Kidney epithelial cell (primary cell): ENCODE measurements at places on chromosomes 6 and 20. TPM values are rescaled to one million over a fixed set of nuclear protein-coding genes. Genes with fewer than 3 reads are reported as not detected.

DNA sequence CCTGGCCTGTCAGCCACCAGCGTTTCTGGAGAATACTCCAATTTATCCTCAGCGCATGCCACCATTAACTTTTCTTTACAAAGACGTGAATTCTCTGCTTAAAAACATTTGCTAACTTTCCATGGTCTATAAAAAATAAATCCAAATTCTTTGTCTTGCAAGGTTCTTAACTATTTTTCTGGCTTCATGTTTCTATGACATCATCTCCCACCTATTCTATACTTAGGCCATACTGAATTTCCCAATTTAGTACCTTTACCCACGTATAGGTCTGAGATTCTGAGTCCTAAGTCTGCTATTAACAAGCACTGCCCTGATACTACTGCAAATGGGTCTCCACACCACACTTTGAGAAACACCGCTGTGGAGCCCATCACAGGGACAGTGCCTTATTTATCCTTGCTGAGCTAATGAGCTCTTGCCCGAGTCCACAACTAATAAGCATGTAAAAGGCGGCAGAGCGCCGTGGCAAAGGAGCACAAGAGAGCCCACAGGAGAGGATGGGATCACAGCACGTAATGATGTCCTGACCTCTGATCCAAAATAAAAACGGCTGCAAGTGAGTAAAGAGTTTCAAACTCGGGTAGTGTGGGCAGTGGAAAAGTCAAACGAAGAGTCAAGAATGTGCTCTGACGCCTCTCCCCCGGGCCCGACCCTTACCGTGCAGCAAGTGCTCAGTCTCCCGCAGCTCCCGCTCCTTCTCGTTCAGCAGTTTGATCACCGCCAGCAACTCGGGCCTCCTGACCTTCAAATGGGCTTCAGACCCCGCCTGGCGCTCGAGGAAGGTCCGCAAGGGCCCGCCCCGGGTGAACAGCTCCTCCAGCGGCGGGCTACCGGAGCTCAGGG is 519 bp downstream of the MTRF1L start:
- DNase-seq = no peak

GRCh38 chr6:122871079-122871478 is 82.0 kb downstream of the SMPDL3A start:
- no peak for DNase-seq

DNA sequence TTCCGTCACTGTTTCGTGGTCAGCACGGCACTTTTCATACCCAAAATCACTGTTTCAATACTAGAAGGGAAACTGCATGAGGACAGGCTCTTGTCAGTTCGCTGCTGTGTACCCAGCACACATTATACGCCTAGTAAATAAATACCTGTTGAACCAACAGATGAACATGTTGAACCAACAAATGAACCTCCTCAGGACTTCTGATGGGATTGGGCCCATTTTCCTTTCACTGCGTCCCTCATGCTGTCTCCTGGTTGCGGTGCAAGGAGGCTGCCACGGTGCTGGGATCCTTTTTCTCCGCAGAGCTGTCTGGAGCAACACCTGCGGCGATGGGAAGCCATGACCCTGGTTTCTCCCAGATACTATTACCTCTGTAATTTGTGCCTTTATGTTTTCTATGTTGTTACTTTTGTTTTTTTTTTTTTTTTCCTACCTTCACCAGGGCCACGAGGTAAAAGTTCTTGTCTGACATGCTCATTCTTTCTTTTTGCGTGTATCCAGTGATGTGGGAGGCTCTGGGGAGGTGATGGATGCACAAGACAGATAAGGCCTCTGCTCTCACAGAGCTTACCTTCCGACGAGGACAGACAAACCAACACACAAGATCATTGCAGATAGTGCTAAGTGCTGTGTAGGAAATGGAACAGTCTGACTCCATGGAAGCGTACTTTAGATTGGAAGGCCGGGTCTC is 1.1 kb downstream of the VAPB start:
- no peak for DNase-seq

DNA sequence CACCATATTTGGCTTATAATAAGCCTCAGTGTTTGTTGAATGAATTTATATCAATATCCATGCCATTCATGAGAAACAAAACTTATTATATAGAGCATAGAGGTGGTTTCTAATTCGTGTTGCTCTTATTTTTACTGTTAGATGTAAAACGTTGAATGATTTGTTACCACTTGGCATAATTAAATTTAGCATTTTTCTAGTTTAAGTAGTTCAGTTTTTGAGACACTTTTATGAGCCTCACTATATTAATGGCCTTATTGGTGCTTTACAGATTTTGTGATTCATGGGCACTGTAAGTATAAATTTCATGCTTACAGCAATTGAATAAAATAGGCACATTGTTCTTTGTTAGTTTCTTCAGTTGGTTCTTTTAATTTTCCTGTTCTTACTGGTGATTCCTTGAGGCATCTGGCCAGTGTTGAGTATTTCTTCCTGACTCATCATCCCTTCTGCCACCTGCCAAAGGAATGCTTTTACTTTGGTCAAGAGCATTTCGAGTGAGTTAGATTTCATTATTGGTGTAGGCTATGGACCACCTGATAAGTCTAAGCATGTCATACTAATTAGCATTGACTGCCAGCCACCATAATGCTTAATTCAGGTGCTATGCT is 34.8 kb downstream of the CDKAL1 start:
- peak; percentile 35 for DNase-seq

- no peak for DNase-seq
Measured at GRCh38 chr20:24768713-24769601, 180.1 kb upstream of the CST7 start.

DNA sequence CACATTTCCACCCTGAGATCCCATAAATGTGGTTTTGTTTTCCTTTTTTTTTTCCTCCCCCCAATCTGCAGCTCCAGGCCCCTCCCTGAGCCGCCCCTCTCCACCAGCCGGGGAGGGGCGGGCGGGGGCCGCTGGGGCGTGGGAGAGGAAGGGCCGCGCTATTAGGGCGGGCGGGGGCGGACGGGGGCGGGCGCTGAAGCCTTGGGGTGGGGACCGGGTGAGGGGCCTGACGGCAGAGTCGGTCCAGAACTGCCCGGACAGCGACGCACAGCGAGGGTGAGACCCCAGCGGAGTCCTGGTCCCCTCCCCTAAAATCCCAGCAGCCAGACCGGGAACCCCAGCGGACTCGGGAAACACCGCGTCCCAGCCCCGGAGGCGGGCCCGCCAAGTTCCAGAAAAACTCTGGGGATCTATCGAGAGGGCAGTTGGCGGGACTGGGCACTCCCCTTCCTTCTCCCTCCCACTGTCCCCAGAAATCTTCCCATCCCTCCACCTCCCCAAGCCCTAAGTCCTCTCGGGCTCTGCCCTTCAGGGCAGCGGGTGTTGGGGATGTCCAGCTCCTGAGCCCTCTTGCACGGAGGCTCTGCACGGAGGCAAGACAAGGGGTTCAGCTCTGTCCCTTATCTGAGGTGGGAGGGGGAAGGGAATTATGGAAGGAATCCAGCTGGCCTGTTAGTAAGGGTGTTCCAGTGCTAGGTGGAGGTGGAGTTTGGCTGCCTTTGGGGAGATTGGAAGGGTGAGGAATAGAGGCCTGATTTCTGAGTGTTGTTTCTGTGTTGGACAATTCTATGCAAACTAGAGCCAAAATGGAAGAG is at the start of gene PRICKLE4:
TSS of gene PRICKLE4 (plus strand) at position 232 of the 815 bp plus-strand sequence. CDS start 2,692 bp downstream, outside the sequence.
- DNase-seq = no peak

PSORS1C1 gene
- 0.38 and 0.48 TPM in 2 replicates for total RNA-seq

GRCh38 chr6:93787841-93788240 is 368.5 kb upstream of the EPHA7 start:
- DNase-seq = peak; percentile 49

TUBB2B gene
- total RNA-seq = 287 and 316 TPM in 2 replicates

RAET1L gene
- total RNA-seq = 1.5 and 1.8 TPM in 2 replicates

DUSP15 gene
- total RNA-seq = 4.1 and 4.5 TPM in 2 replicates

GRCh38 chr6:28771401-28772267 is 152.2 kb downstream of the TRIM27 start:
- DNase-seq = no peak

DNA sequence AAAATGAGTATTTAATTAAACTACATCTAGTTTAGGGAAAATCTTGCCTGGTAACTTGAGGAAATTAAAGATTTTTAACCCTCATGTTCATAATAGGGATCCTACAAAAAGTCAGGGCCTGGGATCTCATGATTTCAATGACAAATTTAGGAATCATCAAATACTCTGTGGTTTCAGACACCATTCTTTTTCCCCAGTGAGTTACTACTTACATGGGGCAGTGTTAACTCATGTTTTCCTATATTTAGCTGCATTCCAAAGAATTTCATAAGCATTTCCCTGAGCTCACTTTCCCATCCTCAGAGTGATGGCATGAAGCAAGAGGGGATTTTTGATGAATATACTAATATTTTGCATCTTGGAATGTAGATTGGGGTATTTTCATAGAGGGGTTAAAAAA is 321.7 kb downstream of the CENPW start:
- peak; percentile 2 for DNase-seq

- no peak for DNase-seq
Measured at GRCh38 chr20:50924261-50924920, 6.8 kb downstream of the ADNP start.

DNA sequence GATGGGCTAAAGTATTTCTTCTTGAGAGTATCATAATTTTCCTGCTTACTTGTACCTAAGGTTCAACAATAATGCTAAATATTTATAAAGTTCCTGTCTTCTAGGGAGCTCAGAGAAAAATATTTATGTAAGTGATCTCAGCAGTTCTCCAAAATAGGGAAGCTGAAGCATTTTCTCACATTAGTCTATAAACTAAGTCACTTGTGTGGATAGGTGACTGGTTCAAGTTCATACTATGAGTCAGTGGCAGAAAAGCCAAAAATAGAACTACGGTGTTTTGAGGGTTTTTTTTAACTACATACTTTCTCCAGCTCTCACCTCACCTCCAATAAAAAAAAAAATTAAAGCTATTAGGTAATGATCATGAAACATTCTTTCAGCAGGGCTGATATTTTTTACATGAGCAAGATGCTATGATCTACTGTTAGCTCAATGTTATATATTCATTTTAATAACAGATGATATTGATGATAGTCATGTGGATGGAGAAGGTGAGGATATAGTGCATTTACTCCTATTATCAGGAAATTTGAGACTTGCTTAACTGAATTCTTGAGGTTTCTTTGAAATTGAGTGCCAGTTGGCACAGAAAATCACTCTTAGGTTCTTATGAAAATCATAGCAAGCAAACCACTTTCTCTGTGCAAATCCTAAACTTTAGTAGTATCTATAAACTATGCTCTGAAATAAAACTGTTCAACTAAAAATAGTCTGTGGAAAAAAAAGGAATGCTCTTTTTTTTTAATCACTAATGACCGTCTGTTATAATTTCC is 4.1 kb upstream of the MOXD1 start:
- DNase-seq = no peak

RRAGD gene
- total RNA-seq = 35.4 and 36.0 TPM in 2 replicates

DNA sequence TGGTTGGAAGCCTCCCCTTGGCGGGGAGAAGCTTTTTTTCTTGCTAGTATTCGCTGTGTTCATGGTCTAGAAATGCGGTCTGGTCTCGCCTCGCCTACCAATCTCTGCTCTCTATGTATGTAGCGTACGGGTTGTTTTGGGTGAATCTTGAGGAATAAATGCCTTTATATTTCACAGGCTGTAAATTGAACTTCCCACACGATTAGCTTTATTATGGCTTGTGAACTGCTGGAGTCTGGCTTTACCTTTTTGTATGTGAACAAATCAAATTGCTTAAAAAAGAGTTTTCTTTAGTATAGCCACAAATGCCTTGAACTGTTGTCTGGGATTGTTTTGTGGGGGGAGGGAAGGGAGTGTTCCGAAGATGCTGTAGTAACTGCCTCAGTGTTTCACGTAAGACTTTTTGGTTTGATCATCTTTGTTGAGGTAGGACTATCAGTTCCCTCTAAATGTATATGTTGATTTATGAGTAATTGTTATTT is 2.2 kb downstream of the INSM1 start:
- DNase-seq = no peak

ADGRB3 gene
- 0.82 and 0.92 TPM in 2 replicates for total RNA-seq

DNA sequence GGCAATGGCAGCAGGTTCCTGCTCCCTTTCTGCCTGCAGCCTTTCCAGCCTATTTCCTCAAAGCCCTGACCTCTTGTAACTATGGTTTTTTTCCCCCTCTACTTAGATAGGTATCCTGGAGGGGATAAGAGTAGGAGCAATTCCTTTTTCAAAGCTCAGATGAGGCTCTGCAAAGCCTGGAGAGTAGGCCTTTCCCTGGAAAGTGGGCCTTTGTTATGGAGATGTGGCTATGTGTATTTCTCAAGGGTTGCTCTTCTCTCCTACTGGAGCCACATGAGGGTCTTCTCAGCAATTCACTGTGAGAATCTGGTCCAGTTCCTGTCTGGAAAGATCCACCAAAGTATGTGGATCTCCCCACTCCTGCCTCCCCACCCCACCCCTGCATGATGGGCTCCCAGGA is 96.0 kb downstream of the DTD1 start:
- no peak for DNase-seq

MDFI gene
- total RNA-seq = 84.6 and 99.6 TPM in 2 replicates

DNA sequence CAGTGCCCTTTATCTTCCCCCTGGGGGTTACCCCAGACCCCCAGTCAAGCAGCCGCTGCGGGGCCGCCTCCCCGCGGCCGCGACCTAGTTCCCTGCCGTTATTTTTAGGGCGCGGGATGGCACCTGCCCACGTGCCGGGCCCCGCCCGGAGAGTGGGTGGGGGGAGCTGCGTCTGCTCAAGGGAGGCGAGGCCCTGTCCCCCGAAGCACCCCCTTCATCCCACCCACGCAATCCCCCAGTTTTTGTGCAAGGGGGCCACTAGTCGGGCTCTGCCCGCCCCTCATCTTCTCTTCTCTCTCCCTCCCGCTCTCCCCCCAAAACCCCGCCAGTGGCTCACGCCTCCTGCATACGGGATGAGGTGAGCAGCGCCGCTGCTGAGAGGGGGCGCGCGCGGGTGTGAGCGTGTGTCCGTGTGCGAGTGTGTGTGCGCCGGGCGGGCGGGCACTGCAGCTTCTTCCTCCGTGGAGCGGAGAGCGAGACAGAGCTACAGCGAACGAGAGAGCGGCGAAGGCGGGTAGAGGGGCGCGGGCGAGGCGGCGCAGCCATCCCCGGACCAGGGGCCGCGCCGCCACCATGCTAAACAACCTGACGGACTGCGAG is at the start of gene SLC12A5:
TSS of gene SLC12A5 (plus strand) at position 444 of the 600 bp plus-strand sequence. CDS start at position 574, 130 bp downstream.
- DNase-seq = no peak

DNA sequence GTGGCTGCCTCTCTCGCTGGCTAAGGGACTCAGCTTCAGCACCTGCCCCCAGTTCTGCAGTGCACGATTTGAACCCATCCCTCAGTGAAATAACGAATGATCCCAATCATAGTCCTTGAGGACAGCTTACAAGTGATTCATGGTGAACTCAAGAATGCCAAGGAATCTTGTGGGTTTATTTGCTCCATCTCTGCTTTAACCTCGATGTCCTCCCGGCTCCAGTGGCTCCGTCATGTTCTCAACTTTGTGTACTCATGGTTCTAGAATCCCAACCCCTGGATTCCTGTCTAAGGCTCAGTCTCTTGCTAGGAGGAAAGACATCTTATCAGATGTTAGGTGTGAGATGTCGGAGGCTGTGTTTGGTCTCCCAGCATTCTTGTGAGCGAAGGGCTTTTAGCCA is 29.0 kb upstream of the GTSF1L start:
- no peak for DNase-seq

- DNase-seq = no peak
Measured at GRCh38 chr20:5910186-5910585, 40.1 kb downstream of the TRMT6 start.

KCNB1 gene
- total RNA-seq = not detected in 2 replicates

MEP1A gene
- total RNA-seq = not detected in 2 replicates

- no peak for DNase-seq
Measured at GRCh38 chr6:25911351-25911750, 19.1 kb downstream of the SLC17A2 start.

ESR1 gene
- not detected in 2 replicates for total RNA-seq
